ENCODE measurements at places on chromosomes 16 and 17.

- no peak for DNase-seq
Measured at GRCh38 chr16:11328172-11329070, 16.8 kb upstream of the RMI2 start.

DNA sequence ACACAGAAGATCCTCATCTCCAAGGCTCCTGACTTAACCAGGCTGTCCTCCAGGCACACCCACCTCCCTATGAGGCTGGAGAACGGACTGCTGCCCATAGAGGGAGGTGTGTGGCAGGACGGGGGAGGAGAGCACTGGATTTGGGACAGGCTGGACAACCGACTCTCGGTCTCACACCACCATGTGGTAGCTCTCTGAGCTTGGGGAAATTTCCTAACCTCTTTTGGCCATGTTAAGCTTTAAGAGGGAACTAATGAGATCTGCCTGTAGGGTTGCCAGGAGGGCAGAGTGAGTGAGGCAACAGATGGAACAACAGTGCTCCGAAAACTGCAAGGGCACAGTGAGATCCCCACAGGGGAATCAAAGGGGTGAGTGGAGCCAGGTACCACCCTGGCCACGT is 32.7 kb downstream of the RHBDL3 start:
- no peak for DNase-seq

- peak; percentile 56 for DNase-seq
Measured at GRCh38 chr16:80299416-80299815, 241.4 kb upstream of the DYNLRB2 start.

- DNase-seq, result no peak
Measured at GRCh38 chr16:19168371-19169081, 486 bp downstream of the SYT17 start.

DNA sequence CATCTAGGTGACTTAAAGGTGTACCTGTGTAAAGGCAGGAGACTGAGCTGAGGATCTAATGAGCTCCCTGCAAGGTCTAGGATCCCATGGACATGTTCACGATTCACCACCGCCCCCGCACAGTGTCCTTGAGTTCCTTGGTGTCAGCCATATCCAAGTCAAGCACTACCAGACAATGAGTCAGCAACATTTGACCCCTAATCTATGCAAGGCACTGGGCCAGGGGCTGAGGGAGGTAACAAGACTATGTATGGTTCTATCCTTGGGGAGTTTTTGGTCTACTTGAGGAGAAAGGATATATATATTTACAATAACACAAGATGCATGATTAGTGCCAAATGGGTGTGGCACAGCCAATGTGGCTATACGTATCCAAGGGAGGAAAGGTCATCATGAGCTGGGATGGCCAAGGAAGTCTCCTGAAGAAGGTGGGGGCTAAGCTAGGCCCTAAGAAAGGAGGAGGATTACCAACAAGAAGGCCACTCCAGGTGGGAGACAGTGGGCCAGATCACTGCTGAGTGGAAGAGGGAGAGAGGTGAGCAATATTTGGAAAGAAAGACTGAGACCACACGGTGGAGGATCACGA is 35.0 kb downstream of the ITGB3 start:
- DNase-seq, result no peak

GRCh38 chr16:3959148-3959547 is 78.6 kb upstream of the CREBBP start:
- no peak for DNase-seq

GRCh38 chr17:7204336-7204735 is 15.3 kb downstream of the DLG4 start:
- no peak for DNase-seq

DNA sequence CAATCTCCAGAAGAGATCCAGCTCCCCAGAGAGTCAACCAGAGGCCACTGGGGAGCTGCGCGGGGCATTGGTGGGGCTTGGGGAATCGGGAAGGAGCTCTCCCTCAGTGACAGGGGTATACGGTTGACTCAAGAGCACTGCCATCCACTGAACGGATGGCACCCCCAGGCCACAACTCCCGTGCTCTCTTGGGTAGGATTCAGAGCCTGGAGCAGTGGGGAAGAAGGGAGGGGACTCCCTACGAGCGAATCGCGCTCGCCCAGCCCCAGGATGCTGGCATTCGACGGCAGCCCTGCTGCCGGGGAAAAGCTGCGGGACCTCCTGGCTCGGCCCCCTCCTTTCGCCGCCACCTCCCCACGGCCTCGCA is 473 bp upstream of the TPPP3 start:
- DNase-seq, result no peak

GRCh38 chr16:62963846-62964245 is 927.6 kb upstream of the CDH8 start:
- no peak for DNase-seq

DNA sequence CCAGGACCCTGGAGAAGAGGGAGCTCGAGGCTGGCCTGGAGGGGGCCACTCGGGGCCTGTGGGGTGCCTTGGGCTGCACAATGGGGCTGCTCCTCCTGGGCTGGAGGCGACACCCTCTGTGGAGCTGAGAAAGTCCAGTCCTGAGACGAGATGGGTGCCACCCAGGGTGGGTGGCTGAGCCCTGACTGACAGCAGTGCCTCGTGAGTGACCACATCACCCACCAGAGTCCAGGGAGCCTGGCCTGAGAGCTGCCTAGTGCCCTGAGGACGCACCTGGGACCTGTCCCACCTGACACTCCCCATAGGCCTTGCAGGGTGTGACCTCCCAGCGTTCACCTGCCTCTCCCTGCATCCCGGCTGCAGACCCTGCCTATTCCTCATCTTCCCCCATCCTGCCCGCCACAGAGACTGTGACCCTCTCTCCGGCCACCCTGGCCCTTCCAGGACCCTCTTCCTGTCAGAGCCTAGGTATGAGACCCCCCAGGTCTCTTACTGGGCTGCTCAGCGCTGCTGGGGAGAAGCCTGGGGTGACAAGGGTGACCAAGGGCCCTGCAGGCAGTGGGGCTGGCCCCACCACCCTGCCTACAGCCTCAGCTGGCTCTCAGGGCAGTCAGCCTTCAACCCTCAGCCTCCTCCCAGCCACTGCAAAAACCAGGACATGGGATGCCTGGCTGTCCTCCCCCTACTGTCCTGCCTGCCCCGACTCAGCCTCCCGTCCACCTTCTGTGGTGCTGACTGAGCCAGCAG is 41.2 kb downstream of the TNFRSF13B start:
- DNase-seq, result no peak

DNA sequence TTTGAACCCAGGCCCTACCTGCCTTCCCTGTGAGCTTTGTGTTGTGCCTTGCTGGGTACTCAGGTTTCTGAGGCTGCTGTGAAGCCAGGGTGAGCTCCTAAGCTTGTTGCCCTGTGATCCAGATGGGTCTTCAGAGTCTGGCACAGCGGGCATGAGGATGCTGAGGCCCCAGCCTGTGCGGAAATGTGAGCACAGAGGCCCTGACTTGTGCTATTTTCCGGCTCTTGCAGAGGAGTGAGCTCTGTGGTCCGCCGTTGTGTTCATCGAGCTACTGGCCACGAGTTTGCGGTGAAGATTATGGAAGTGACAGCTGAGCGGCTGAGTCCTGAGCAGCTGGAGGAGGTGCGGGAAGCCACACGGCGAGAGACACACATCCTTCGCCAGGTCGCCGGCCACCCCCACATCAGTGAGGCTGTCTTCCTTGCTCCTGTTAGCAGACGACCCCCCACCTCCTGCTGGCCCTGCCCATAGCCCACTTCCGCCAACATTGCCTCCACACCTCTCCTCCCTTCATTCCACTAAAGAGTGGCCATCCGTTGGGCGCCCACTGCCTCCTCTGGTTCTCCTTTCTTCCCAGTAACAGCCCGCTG is 2.7 kb downstream of the PHKG2 start:
- DNase-seq, result no peak

GRCh38 chr16:75256696-75257343 is 5.4 kb upstream of the BCAR1 start:
- no peak for DNase-seq

DNA sequence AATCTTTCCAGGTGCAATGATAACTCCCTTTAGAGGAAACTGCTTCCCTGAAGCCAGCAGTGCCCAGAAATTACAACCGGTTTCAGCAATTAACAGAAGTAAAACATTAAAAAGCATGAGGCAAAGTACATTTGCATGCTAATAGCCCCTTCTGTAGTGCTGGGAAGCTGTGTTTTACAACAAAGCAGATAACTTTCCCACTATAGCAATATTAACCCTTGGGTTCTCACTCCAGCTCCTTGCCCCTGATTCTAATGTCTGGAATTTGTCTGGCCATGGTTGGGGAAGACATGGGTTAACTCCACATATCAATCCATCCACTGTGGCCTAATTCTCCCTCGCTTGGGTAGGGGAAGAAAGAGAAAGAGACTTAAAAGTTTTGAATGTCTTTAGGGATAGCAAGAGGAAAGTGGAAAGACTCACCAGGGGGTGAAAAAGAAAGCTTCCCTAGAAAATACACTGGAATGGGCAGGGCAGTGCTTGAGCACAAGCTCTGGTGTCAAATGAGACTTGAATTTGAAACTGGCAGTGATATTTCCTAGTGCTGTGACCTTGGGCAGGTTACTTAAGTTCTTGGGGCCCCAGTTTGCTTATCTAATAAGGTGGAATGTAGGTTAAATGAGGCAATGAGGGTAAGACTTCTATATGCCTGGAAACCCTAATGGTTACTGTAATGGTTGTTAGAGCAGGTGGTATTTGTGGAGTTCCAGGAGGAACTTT is 102.0 kb downstream of the SOX9 start:
- peak; percentile 83 for DNase-seq

- no peak for DNase-seq
Measured at GRCh38 chr16:8355675-8356074, 234.6 kb downstream of the TMEM114 start.
